ENCODE measurements at places on chromosomes 5 and 9.

- no peak for DNase-seq
Observed at GRCh38 chr5:30693326-30693725, 500.2 kb upstream of the CDH6 start.

DNA sequence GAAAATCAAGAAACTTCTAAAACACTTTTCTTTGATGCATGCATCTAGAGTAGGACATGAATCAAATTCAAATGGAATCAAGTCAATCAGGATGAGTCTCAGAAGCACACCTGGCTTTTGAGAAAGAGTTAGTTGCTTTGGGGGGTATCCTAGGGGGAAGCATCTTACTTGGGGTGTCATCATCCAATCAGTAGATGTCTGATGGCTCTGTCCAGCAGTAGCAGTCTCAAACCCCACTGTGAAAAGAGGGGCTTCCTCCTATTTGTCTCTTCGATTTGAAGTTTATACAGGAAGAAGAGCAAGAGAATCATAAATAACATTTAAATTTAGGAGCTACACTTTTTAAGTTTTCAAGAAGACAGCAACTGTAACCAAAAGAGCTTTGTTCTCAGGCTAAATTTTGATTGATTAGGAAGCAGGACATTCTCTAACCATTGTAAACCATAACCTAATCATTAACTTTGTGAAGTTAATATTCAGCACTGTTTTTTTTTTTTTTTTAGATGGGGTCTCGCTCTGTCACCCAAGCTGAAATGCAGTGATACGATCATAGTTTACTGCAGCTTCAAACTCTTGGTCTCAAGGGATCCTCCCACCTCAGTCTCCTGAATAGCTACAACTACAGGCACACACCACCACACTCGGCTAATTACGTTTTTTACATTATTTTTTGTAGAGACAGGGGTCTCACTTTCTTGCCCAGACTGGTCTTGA, 614.7 kb downstream of the CSNK1G3 start:
- no peak for DNase-seq

DNA sequence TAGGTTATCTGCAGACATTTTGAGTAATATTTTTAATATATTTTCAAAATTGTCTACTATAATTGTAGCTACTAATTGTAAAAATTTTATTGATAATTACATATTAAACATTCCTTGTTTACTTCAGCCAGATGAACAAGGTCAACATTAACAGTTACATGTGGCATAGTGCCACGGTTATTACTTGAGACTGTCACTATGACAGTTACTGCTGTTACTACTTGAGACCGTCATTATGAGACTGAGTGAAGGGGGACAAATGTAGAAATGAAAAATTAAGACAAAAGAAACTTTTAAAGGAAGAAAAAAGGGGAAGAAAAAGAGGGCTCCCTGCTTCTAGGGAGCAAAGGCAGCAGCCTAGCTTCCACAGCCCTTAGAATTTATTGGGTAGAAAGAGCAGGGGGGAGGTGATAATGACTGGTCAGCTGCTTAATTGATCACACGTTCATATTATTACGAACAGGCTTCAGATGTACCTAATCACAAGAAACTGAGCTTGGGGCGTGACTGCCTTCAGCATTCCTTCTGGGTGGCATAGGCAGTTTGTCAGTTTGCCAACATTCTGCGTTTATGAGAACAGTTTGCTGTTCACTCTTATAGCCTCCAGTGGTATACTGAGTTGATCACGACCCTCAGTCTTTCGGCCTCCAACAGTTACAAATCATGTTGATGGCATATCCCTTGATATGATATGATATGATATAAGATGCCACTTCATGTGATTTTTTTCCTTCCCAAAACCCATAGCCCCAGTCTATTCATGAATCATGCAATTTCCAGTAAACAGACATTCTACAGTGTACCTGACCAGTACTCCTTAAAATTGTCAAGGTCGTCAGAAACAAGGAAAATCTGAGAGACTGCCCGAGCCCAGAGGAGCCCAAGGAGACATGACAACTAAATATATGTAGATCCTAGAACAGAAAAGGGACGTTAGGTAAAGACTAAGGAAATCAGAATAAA, 13.1 kb downstream of the MARCHF6 start:
- no peak for DNase-seq

- no peak for DNase-seq
Observed at GRCh38 chr5:1419476-1420210, 25.6 kb downstream of the SLC6A3 start.

DNA sequence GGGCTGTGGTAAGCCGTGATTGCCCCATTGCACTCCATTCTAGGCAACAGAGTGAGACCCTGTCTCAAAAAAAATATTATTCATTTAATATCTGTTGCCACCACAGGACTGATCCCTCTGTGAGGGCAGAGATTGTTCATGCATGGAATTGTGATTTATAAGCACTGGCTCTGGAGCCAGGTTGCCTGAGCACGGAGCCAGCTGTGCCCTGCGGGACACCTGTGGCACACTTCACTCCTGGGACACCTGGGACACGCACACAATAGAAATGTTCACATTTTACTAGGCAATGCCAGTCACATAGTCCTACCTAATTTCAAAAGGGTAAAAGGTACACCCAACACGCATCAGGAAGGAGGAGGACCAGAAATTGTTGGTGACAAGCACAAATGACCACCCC, 83.0 kb upstream of the GABRP start:
- no peak for DNase-seq

DNA sequence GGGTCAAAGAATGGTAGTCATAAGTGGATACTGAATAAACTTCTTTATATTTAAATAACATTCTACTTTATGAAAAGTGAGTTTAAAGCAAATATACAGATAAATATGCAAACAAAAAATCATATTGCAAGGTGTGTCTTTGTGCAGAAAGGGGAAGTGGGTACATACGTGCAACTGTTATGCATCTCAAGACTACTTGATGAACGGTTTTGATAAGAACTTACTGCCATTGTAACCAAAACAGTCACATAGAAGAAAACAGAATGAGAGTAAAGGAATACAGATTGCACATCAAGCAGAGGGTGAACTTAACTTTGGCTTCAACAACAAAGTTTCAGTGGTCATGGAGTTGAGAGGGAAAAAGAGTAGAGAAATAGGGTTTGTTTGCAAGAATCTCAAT, 9.9 kb downstream of the CAMK4 start:
- no peak for DNase-seq

- DNase-seq, result peak; percentile 63
Observed at GRCh38 chr9:10366171-10366779, 246.5 kb downstream of the PTPRD start.

DNA sequence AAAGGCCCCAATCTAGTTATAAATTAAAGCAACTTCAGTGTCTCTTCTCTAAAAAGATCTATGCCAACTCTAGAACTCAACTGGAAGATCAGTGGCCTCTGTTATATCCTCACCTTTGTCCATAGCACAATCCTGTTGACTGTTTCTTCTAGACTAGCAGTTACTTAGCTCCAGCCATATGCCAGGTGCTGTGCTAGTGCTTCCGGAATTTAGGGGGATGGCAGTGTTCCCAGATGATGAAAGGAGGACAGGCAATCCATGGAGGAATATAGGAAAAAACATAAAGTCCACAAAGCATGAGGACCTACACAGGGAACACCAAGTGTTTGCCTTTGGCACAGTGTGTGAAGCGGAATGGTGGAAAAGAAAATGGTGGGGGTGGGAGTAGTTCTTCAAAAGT, 214.3 kb downstream of the MAPKAP1 start:
- DNase-seq, result peak; percentile 64

GRCh38 chr9:129557192-129558036, 63.5 kb downstream of the C9orf50 start:
- no peak for DNase-seq

DNA sequence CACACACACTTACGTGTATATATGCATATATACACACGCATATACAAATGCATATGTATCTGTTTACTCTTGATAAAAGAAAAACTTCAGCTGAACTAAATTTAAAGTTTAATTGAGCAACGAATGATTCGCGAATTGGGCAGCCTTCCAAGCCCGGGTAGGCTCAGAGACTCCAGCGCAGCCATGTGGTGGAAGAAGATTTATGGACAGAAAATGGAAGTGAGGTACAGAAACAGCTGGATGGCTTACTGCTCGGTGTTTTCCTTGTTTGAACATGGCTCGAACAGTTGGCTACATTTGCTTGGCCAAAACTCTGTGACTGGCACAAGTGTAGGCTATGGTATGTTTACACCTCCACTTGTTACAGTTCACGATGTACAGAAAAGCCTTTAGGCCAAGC, 239.3 kb upstream of the PRDM9 start:
- DNase-seq, result no peak

GRCh38 chr5:81205058-81205457, 28.1 kb upstream of the CKMT2 start:
- no peak for DNase-seq

- DNase-seq, result no peak
Observed at GRCh38 chr5:124713595-124713994, 32.8 kb downstream of the ZNF608 start.

- no peak for DNase-seq
Observed at GRCh38 chr9:110047232-110047954, 160.6 kb downstream of the C9orf152 start.

- DNase-seq, result no peak
Observed at GRCh38 chr9:32004431-32005076, 379.9 kb upstream of the ACO1 start.

DNA sequence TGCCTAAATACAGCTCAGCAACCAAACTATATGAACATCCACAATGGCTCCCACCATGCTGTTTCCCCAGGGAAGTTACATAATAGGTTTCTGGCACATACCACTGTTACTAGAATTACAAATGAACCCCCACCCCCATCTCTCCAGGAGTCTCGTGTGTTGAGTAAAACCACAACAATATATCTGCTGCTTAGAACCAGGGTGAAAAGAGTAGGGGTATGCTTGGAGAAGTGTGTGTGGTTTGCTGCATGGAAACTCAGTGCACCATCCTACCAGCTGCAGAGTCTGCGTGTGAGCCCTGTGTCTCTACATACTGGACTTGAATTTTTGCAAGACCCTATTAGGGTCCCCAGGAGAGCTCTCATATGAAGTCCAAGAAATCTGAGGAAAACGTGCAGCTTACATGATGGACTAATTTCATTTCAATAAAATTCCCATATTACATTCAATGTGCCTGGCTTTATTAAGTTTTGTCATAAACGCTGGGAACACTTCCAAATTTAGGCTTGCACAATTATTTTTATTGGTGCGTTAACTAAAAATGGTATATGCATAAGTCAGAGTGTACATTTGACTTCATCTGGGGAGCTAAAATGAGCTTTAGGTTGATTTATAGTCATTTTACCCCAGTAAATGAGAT, 104.5 kb upstream of the NFIB start:
- no peak for DNase-seq

GRCh38 chr5:83718195-83718825, 2.3 kb downstream of the HAPLN1 start:
- peak; percentile 15 for DNase-seq

DNA sequence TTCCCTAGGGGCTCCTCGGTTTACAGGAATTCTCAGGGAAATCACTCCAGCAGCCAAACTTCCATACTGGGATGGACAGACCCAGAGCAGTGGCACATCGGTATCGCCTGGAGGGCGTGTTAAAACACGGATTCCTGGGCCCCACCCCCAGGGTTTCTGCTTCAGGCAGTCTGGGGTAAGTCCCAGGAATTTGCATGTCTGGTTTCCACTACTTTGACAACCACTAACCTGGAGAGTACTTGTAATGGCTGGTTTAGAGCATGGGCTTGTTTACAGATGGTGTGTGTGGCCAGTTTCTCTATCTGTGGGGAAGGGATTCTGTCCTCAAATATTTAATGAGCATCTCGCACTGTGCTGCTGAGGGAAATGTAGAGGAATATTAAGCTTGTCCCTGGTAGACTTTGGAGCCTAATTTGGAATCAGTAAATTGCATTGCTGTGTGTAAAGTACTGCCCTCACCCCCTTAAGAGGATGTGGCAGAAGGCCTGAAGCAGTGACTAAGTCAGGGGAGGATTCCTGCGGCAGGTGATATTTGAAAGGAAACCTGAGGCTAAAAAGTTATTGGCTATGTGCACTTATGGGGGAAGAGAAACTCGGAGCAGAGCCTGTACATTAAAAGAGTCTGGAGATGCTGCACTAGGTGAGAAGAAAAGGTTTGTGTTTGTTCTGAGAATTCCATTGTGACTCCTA, 18.6 kb upstream of the TJP2 start:
- no peak for DNase-seq

GRCh38 chr9:98231770-98232478, 23.5 kb downstream of the TBC1D2 start:
- DNase-seq, result no peak

DNA sequence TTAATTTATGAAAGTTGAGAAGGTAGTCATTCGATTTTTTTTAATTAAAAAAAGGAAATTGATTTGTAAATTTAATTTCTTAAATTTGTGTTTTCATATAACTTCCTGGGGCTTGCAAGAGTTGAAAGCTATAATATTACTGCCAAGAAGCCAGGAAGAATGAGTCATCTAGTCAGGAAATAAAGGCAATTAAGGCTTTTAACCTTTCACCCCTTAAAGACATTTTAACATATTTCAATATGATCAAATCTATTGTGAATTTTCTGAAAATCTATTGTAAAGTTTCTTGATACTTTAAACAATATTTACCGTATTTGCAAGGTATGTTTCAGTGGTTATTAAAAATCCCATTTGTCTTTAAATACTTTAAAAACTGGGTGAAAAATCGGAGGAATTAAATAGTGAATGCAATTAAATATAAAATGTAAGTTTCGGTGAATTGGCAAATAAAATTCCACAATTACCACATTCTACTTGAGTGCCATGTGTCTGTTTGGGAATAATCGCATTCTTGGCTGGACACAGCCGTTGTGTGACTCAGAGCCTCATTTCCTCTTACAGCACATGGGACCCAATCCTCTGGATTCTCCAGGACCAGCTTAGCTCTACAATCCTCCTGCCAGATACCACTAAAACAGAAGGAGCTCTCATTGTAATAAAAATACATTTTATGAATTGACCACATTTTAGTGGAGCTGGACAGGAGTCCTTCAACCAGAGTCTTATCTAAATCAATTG, 310.7 kb downstream of the HCN1 start:
- DNase-seq, result no peak

DNA sequence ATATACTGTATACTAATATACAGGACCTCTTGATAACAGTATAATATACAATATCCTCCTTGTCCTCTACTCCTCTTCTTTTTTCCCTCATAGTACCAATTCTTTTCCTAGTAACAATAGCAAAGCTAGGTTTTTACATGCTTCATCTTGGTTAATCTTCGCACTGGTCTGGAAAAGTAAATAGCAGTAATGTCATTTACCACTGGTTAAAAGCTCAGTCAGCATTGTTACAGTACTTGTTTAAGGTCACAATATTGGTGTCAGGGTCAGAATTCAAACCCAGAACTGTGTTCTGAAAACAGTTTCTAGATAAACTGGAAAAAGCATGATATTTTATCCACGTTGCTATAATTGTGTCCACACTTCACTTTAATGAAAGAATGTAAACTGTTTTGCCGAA, 692.4 kb upstream of the CDH6 start:
- DNase-seq, result no peak

DNA sequence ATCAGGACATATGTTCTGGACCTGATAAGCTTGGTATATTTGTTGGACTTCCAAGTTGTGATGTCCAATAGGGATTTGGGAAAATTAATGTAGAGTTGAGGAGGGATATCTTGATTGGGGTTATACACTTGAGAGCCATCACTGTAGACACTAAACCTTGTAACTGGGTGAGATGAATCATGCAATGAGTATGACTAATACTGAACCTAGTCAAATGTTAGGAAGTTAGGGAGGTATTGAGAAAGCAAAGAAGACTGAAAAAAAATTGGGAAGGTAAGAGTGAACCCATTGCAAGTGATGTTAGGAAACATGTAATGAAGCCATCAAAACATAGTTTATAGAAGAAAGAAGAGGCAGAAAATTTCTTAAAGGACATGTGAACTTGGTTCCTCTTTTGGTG, 668.4 kb upstream of the CDH9 start:
- DNase-seq, result no peak
